ENCODE measurements at places on chromosomes 3 and 15.

DNA sequence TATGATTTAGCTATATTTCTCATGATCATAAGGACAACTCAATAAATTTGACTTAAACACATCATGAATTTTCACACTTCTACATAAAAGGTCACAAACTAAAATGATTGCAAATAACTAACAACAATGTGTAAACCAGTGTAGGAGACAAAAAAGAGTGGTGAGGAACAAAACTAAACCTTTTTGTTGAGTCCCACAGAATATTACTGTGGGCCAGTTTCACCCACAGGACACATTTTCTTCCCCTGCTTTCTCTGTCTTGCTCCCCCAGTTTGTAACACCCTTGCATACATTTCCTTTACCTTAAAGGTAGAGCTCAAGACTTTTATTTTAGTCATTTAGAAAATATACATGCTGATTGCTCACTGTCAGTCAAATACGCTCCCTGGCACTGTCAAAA is 130.9 kb upstream of the GOLGA6L6 start:
- no peak for ATAC-seq

- ATAC-seq: no peak
These were observed 2.1 kb upstream of the GPR27 start for GRCh38 chr3:71751602-71752001.

DNA sequence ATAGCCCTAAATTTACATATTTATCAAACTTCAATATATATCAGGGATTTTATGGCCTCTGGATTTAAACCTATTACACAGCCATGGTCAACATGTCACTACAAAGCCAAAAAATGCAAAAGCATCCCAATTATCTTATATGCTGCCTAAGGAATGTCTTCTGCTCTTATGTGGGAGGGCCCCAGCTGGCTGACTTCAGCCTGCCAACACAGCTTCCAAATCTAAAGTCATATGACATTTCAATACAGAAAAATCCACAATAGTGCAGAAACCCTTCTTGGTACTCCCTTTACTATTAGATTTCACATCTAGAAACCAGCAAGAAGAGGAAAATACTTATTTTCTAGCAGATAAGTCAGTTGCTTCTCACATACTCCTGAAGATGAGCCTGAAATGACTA is 6.4 kb downstream of the PFN2 start:
- no peak for ATAC-seq

- peak; percentile 80 for ATAC-seq
These were observed 29.2 kb upstream of the CYP11A1 start for GRCh38 chr15:74396445-74397238.

- no peak for ATAC-seq
These were observed 45.7 kb downstream of the GLDN start for GRCh38 chr15:51386960-51387698.

- no peak for ATAC-seq
These were observed 409.7 kb downstream of the SOX2 start for GRCh38 chr3:182121401-182121800.

DNA sequence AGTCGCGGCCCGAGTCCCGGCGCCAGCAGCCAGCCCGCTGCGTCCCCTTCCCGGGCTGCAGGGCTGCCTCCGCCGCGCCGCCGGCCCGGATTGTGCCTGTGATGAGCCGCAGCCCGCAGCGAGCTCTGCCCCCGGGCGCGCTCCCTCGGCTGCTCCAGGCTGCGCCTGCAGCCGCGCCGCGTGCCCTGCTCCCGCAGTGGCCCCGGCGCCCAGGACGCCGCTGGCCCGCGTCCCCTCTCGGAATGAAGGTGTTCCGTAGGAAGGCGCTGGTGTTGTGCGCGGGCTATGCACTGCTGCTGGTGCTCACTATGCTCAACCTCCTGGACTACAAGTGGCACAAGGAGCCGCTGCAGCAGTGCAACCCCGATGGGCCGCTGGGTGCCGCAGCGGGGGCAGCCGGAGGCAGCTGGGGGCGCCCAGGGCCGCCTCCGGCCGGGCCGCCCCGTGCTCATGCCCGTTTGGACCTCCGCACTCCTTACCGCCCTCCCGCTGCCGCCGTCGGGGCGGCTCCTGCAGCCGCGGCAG is 1.2 kb downstream of the CHST2 start:
- peak; percentile 55 for ATAC-seq

DNA sequence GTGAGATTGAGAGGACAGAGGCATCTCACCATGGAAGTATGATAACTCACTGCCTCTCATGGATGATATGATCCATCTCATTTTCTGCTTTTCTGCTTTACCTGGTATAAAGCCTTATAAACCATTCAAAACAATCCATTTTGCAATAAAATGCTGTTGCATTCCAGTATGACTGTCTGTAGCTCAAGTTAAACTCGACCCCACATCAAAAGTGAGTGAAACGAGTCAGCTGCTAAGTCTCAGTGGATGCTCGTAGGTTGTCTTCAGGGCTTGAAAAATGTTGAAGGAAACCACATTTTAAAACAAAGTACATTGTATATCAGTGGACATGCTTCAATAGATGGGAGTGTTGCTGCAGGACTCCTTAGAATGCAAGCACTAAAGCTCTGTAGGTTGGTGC is 839.0 kb downstream of the TUSC7 start:
- no peak for ATAC-seq

- no peak for ATAC-seq
These were observed 46.2 kb upstream of the VILL start for GRCh38 chr3:37944391-37944842.

DNA sequence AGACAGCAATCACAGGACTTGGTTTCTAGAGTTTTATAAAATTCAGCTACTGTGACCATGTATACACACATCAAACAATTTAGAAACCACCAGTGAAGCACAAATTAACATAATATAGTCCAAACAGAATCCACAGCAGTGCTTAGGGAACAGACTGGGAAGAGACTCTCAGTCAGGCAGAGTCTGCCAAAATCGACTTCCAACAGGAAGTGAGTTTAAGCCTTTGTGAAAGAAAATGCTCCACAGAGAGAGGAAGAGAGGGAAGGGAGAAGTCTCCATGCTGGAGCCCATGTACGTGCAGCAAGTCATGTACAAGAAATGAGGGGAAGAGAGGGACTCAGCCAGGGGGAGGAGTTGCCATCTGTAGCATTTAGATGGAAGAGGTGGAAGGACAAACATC is 172.6 kb downstream of the IL5RA start:
- ATAC-seq: no peak

DNA sequence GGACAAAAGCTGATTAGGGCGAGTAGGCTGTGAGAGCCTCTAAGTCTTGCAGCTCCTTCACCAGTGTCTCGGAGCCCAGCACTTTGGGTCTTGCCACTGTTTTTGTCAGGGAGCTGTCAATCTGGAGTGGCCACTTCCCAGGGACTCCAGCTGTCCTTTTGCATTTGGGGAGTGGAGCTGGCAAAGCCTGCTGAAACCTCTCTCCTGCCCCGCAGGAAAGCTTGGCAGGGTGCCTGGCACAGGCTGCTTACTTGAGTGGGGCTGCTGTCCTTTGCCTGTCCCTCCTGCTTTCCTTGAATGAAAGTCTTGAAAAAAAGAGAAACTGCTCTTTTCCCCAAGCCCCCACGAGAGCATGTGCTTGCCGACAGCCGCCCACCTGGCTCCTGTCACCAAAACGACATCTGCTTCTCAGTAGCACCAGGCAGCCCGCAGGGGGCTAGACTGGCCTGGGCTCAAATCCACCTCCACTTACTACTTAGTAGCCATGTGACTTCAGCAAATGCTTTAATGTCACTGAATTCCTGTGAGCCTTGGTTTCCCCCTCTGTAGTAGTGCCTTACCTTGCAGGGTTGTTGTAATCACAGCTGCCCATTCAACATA is 13.7 kb downstream of the USP13 start:
- no peak for ATAC-seq

DNA sequence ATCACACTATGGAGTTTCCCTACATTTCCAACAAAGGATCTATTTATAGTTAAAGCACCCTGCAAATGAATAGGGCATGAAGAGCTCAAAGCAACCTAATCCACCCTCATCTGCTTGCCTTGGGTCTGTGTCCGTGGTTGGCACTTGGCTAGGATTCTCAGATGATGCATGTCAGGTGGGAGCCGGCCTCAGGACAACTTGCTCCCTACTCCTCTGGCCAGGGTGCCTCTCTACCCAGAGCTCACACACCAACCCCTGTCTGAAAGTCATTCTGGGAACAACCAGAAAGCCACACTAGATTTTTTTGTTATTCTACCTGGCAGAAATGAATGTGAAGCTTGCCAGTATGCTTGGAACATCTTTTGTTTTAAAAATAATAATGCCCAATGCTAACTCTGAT is 13.2 kb downstream of the ARHGEF3 start:
- no peak for ATAC-seq

- ATAC-seq: peak; percentile 83
These were observed 32.2 kb downstream of the GPD1L start for GRCh38 chr3:32138545-32139104.

DNA sequence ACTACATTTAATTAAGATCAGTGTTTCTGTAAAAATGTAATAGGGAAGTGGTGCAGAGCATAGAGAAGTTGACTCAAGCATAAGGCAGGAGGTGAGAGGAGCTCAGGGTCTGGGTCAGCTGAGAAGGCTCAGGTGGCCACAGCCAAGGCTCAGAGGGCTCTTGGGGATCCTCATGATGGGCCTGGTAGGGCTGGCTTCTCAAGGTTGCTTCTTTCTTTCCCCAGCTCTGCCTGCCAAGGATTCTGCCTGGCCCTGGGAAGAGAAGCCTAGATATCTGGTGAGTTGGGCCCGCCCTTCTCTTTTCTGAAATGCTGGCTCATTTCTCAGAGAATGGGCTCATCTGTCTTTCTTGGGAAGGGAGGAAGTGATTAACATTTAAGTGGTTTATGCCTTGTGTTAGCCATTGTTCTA is 6.5 kb downstream of the ZNF589 start:
- peak; percentile 57 for ATAC-seq

DNA sequence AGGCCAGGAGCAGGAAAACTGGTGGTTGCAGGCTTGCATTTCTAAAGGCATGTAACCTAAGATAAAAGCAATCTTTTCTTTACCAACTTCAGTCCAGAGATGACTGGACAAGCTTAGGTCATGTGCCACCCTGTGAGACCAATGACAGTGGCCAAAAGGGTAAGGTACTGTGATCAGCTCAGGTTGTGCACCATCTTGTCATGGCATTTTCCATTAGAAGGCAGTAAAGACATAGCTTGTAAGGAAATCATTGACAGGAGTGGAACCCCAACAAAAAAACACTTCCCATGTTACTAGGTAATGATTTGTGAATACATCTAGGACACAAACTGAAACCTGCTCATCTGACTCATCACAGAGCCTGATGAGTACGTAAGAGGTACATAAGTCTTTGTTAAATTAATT is 35.2 kb downstream of the SSR3 start:
- ATAC-seq: peak; percentile 48

All from stimulated activated memory B cell treated with anti-CD40 and anti-IgM and Interleukin-4, amounts not matched to agents 10 μg/mL and 1 μg/mL and 100 μg/mL, for 72 hours (primary cell).